CD4-positive, alpha-beta T cell (primary cell): ENCODE measurements at places on chromosomes 16 and 17. TPM values are rescaled to one million over a fixed set of nuclear protein-coding genes. Genes with fewer than 3 reads are reported as not detected.

DNA sequence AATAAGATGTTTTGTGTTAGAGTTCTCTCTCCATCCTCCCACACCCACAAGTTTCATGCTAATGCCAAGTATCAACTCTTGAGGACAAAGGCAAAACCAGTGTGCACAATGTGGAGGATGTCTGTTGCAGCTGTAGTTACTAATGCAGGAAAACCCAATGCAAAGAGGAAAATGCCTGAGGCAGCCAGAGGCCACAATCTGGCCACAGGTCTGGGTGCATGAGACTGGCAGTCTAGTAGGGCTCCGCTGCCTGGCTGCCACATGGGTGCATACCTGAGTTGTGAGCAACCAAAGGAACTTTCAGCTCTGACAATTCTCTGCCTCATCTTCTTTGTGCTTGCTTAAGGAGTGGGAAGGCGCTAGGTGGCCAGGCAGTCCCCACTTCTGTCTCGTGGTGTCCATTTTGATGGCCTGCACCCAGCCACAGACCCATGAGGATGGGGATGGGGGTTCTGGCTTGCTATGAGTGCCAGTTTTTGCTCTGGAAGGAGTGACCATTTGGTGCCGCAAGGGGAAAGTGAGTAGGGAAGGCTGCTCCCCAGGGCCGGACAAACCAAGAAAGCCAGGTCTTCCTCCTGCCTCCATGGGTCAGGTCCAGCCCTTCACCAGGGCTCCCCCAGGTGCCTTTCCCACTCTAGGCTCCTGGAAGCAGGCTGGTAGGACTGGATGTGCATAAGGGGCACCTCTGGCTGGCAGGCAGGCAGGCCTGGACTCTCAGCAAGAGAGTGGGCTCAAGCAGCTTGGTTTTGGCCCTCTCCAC is 4.2 kb upstream of the GFOD2 start:
- DNase-seq, result no peak

The HBM gene
- total RNA-seq, result not detected

The ANKFN1 gene
- total RNA-seq, result not detected

DNA sequence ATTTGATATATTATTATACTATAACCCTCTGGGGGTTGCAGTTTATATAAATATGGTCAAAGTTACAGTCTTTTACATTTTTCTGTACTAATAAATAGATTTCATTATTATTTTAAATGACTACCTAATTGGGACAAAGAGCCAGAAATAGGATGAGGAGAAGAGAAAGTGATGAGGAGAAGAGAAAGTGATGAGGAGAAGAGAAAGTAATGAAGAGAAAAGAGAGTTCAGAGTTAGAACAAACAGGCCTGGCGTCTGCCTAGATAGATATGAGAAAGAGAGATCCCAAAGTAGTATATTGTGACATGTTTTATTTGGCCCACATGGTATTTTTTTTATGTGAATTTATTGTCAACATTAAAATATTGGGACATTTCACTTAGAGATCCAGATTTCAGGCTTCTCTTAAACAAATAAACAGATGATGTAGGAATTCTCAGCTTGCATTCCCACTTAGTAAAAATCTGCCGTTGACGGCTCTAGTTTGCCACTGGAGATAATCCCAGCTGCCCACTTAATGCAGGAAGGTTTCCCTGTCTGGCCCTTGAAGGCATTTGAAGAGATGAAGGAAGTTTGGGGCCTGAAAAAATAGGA is 210.7 kb downstream of the STX8 start:
- no peak for DNase-seq
